NB4 (cell line): ENCODE measurements at places on chromosomes 1 and 21.

- DNase-seq = no peak
Measured at GRCh38 chr1:46646331-46646730, 21.8 kb downstream of the ATPAF1 start.

GRCh38 chr1:164991763-164992314 lies 364.7 kb downstream of the LMX1A start:
- no peak for DNase-seq

GRCh38 chr21:37367336-37367702 lies 746 bp downstream of the DYRK1A start:
- no peak for DNase-seq

- DNase-seq = no peak
Measured at GRCh38 chr1:164311377-164311776, 247.6 kb upstream of the PBX1 start.

GRCh38 chr1:115642168-115643072 lies 650 bp downstream of the VANGL1 start:
- DNase-seq = peak; percentile 82

DNA sequence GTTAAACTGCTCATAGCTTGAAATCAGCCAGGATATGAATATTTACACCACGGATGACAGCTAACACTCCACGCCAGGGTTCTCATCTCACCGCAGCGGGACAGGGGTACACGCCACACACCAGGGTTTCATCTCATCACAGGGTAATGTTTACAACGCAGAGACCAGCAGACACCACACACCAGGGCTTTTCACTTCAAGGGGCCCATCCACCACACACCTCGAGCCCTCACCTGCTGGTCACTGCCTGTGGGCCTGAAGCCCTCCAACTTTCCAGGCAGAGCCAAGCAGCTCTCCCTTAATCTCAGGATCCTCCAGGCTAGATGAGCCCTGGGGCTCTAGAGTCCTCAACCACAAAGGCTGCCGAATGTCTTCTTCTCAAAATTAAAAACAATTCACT lies 1.3 kb upstream of the KRTAP10-12 start:
- DNase-seq = no peak

- DNase-seq = no peak
Measured at GRCh38 chr1:172680244-172680643, 21.3 kb downstream of the FASLG start.

DNA sequence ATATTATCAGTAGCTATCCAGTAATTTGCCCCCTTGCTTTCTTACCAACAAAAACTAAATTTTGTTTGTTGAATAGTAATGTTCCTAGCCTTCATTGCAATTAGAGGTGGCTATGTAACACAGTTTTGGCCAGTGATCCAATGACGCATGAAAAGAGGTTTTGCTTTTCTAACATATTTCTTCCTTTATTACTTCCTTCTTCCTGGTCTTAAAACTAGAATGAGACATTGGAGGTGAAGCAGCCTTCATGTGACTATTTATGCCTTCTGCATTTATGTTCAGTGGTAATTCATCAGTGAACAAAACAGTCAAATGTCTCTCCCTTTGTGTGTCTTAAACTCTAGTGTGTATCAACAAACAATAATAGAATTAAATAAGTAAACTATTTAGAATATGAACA lies 35.5 kb downstream of the LRIF1 start:
- no peak for DNase-seq

GRCh38 chr21:46527801-46528200 lies 69.1 kb downstream of the DIP2A start:
- no peak for DNase-seq

GRCh38 chr1:46582972-46583371 lies 21.1 kb downstream of the MKNK1 start:
- no peak for DNase-seq

GRCh38 chr21:42358261-42358660 lies 7.5 kb upstream of the TFF2 start:
- no peak for DNase-seq

- no peak for DNase-seq
Measured at GRCh38 chr1:179951383-179952144, 3.0 kb upstream of the CEP350 start.

- DNase-seq = peak; percentile 46
Measured at GRCh38 chr1:10634428-10635084, 159.8 kb downstream of the PEX14 start.

- DNase-seq = no peak
Measured at GRCh38 chr1:9193233-9193625, 41.3 kb upstream of the H6PD start.

GRCh38 chr1:213326281-213327016 lies 275.4 kb downstream of the RPS6KC1 start:
- no peak for DNase-seq

DNA sequence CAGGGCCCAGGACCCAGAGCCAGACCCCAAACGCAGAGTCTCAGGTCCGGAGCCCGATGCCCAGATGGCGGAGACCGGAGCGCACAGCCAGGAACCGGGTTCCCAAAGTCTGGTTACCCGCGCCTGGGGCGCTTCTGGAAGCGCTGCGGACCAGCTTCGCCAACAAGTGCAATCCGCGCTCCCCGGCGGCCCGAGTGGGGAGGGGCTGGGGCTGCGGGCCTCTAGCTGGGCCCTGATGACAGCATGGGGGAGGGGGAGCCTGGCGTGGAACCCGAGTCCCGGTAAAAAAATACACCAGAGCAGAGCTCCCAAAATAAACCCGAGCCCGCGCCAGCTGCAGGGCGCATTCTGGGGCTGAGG lies 494 bp downstream of the NT5C1A start:
- DNase-seq = no peak

DNA sequence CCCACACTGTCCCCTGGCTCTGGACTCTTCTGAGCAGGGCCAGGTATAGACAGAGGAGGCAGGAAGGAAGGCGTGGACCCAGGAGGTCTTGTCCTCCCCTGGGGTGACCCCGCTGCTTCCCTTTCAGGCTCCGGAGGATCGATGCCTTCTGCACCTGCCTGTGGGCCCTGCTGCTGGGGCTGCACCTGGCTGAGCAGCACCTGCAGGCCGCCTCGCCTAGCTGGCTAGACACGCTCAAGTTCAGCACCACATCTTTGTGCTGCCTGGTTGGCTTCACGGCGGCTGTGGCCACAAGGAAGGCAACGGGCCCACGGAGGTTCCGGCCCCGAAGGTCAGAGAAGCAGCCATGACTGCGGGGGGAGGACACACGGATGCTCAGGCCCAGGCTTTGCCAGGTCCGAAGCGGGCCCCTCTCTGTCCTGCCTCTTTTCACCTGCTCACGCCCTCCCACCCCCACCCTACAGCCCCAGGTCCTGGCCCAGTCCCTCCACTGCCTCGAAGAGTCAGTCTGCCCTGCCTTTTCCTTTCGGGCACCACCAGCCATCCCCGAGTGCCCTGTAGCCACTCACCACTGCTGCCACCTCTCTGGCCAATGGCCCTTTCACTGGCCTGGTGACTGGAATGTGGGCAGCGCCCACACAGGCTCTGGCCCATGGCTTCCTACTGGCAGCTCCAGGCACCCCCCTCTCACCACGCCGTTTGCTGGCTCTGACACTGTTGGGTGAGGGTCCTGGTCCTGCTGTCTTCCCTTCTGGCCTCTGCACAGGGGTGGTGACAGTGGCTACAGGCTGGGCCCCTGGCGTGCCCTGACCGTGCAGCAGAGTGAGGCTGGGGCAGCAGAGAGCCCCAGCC lies 13.5 kb downstream of the TMEM201 start:
- no peak for DNase-seq

DNA sequence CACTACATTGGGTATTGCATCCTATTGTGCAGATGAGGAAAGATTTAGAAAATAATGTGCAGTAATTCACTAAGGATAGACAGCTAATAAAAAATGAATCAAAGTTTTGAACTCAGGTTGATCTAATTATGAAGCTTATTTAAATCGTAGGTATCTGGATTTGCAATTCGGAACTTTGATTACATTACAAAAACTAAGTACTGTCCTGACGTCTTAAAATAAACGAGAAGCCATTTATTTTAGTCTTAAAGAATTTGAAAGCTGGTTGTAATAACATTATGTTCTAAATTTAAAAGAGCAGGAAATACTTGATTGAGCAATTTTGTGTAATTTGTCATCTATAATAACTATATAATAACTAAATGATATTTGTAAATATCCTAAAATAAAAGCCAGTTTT lies 235.9 kb downstream of the TPR start:
- no peak for DNase-seq

DNA sequence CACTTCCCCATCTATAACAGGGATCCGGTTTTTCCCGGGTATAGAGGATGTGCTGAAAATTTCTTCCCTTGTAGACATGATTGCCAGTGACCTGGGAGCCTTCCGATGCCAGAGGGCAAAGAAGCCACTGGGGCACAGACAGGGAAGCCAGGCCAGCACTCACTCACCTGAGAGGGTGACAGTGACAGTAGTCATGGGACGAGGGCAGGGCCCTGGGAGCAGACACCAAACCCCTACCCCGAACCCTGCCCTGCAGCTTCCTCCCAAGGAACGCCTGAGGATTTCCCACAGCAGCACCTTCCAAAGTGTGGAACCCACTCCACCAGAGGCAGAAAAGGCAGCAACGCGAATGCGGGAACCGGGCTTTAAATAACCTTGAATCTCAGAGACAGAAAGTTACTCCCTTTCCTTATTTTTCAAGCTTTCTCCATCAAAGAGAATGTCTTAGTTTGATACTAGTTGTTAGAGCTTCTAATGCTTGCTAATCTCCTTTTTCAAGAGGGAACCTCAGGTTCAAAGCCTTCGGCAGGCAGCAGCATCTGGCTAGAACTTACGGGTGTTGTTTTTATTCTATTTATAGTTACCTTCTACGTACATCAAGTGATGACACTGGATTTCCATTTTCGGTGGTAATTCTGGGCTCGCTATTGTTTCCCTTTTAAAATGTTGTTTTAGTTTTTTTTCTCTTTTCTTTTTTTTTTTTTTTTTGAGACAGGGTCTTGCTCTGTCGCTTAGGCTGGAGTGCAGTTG lies 2.8 kb downstream of the DDOST start:
- DNase-seq = no peak

DNA sequence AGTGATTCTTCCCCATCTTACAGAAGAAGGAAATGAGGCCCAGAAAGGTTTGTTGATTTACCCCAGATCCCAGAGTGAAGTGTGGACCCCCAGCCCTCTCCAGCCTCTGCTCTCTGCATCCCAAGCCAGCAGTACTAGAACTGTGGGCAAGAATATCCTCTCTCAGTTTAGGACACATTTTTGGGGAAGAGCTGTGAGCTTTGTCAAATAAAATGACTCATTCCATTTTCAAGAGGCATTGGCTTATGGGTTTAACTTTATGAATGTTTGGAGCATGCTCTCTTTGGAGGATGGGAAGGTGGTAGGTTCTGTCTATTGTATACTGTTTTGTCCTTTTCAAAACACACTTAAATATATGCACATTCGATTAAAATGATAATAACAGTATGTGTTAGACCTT lies 70.6 kb upstream of the CNTN2 start:
- no peak for DNase-seq

GRCh38 chr1:214386333-214386732 lies 105.4 kb downstream of the SMYD2 start:
- no peak for DNase-seq

DNA sequence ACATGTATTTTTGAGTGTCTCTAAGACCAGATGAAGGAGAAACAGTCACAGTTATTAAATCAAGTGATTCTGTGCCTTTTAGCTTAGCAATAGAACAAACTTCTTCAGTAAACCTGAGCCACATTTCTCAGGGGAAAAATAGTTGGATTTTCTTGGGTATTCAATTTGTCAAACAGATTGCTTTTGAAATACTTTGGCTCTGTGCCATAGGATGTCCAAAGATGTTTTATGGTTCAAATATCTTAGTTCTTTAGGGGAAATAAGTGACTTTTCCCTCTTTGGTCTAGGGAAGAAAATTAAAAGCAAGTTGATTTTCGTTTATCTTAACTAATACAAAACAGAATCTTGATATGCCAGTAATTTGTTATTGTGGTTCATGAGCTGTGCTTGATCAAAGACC lies 125.9 kb downstream of the ATP5PO start:
- peak; percentile 3 for DNase-seq

DNA sequence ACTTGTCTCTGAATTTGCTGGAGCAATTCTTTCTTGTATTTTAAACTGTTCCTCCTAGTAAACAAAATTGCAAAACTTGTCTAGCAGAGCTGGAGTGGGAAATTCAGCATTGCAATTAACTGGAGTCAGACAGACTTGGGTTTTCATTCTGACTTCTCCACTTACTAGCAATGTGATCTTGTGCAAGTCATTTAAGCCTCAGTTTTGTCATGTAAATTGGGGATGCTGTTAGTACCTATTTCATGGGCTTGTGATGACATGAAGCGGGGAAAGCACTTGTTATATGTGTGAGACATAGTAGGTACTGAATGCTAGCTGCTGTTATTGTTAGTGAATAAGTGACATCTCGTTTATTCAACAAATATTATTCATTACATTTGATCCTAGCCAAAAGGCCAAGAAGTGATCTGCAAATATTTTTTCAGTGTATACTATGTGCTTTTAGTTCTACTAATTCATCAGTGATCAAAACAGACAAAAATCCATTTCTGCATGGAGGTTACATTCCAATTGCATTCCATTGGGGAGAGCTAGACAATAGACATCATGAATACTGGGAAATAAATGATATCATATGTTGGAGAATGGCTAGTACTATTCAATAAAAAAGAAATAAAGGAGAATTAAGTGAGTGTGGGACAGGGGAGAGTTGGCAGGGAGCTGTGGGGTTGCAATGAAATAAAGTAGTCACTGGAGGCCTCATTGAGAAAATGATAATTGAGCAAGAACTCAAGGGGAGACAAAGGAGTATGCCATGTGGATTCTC lies 47.1 kb downstream of the CACHD1 start:
- no peak for DNase-seq

DNA sequence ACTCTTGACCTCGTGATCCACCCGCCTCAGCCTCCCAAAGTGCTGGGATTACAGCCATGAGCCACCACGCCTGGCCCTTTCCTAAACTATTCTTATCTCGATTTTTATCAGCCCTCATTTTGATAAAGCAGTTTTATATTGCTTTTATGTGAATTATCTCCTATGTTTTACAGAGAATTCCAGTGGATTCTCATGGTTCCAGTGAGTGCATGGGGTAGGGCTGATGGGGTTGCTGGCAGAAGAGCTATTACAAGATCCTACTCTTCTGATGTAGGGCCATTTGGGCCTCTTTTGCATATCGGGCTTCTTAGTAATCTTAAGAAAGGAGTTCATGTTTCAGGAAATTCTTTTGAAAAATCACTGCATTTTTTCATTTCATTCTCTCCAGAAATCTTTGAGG lies 187.6 kb downstream of the PBX1 start:
- no peak for DNase-seq

DNA sequence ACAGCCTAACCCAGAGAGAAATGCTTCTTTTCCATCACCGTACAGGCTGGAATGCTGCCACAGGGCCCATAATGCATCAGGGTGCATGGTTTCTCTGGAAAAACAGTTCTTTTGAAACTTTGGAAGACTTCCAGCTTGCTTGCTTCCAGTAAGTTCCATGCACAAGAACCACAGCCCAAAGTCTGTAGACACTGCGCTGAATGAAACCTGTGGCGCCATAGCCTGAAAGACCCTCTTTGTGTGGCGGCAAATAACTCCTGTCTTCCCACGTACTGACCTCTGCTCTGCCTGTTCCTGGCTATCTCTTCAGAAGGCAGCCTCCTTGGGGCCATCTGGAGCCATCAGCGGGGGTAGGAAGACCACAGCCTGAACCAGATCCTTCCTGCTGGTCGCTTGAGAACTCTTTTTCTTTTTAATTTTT lies 15.1 kb downstream of the MIIP start:
- DNase-seq = peak; percentile 67

- no peak for DNase-seq
Measured at GRCh38 chr1:160154790-160155189, 3.4 kb downstream of the ATP1A4 start.
